ENCODE measurements at places on chromosomes 16 and 17.

GRCh38 chr17:21425736-21426135 lies 49.6 kb downstream of the KCNJ12 start:
- DNase-seq = no peak

DNA sequence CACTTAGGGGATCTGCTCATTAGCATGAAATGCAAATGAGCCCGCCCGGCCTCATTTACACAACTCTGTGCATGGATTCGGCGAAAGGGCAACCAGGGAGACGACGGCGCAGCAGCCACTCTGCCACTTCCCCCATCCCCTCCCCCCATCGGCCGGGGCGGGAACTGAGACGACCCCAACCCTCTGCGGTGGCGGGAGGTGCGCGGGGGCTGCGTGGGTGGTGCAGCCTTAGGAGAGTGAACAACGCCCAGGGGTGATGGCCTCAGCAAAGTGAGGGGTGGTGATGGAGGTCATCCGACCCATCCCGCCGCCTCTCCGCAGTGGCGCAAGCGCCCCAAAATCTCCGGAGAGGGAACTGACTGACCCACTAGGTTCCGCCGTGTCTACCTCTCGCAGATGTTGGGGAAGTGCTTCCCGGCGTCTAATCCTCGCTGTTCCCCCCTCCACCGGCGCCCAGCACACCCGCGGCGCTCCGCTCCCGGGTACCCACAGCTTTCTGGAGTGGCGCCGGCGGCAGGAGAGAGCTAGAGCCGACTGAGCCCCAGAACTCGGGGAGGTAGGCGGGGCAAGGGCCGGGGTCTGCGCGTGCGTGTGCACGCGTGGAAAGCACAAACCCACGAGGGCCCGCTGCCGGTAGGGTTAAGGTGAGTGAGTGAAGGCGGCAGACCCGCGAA lies 1.4 kb upstream of the CACNA1G start:
- no peak for DNase-seq

DNA sequence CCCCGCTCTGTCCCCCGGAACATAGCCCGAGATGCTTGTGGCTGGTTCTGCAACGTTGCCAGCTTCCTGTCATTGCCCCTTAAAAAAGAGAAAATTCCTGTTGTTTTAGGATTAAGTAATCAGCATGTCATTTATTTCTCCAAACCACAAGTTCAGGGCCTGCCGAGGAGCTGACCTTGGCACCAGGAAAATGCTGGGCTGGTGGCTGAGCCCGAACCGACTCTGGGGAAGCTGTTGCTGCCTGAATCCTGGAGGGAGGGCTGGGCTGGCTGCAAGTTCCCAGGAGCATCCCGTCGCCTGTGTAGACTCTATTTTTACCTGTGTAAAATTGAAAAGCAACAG lies 130.9 kb upstream of the FOXF1 start:
- DNase-seq = no peak

DNA sequence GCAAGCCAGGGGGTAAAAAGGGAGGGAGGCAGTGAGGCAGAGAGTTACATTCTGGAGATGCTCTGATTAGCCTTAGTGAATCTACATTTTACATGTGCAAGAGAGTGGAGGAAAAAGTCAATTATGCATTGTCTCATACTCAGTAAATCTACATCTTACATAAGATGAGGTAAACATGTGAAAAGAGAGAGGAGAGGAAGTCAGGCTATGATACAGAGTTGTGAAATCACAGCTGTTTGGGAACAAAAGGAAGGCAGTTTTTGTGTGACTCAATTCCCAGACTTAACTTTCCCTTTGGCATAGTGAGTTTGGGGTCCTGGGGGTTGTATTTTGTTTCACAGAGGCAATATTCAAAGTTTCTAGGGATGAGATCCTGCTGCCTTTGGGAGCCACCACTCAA lies 67.8 kb downstream of the GP2 start:
- DNase-seq = no peak

DNA sequence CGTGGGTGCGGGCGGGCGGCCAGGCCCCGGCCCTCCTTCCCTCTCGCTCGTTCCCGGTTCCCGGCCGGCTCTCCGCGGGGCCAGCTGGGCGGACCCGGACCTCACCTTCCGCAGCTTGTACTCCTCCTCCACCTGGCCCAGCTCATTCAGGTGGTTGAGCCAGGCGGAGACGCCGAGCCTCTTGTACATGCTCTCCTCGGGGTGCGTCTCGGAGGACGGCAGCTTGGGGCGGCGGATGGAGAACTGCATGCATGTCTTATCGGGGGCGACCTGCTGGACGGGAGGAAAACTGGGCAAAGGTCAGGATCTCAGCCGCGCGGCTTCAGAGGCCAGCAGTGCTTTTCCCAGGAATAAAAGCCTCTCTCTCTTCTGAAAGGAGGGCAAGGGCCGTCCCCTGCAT lies 85.4 kb downstream of the TBC1D16 start:
- DNase-seq = no peak

GRCh38 chr17:40134184-40134583 lies 6.2 kb upstream of the CASC3 start:
- DNase-seq = no peak

DNA sequence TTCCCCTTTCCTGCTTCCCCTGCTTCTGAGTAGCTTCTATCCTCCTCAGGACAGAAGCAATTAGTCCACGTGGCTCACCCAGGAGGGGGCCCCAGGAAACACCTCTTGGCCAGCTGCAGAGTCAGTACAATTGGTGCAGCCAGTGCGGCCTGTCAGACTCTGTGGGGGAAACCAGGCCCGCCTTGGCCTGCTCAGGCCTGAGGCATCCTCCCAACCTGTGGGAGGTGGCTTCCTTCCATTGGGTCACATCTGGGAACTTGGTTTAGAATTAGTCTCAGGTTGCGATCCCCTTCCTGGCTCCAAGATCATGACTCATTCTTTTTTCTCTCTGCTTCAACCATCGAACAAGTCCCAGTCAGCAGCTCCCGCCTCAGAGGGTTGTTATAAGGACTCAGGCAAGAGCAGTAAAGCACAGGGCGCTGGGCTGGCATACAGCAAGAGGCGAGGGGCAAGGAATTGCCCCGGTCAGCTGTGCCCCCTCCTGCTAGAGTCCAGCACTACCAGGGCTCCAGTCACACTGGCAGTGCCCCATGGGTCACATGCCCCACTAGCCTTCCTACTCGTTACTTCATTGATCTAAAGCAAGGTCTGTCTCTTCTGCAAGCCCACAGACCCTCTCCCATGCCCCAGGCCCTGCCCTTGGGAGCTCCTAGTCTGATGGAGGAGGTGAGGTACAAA lies 8.1 kb upstream of the EPX start:
- DNase-seq = peak; percentile 18

DNA sequence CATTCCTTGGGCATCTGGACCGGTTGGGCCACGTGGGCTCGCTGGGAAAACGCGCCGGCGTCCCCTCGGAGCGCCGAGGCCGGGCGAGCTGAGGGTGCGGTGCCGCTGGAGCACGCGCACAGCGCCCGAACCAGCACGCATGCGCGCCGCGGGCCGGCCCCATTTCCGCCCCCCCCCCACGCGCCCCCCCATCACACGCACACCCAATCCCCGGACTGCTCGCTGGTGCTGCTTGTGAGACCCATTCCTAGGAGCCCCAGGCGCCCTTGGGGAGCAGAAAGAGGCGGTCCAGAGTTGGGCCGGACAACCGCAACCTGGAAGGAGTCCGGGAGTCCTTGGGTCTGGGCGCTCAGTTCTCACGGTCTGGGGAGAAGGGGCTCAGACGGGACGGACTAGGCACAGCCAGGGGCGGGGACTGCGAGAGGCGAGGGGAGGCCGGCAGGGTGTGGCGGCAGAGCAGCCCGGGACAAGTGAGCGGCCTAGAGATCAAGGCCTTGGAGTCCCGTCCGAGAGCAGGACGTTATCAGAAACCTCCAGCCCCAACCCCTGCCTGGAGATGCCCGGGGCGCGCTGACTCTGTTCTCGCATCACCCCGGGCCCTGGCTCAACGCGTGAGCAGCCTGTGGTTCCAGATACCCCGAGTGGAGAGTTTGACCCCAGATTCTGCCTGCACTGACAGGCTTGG lies 6.0 kb upstream of the CBX8 start:
- no peak for DNase-seq

DNA sequence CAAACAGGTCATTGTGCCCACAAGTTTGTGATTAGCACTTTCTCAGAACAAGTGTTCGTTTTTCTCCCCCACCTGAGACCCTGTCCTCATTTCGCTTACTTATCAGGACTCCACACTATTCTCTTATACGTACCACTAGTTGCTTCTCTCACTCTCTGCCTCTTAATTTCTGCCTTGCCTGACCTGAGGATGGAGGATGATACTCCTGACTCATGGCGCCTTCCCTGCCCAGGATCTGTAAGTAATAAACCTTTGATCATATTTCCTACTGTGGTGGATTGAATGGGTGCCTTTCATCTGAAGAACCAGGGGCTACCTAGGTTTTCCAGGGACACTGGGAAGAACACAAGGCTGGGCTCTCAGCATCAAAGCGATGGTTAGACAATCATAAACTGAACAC lies 39.8 kb upstream of the BPTF start:
- DNase-seq = no peak

- peak; percentile 63 for DNase-seq
Observed at GRCh38 chr17:4232168-4232813, 31.5 kb downstream of the ANKFY1 start.

- DNase-seq = no peak
Observed at GRCh38 chr16:21570676-21571017, 28.7 kb upstream of the METTL9 start.

DNA sequence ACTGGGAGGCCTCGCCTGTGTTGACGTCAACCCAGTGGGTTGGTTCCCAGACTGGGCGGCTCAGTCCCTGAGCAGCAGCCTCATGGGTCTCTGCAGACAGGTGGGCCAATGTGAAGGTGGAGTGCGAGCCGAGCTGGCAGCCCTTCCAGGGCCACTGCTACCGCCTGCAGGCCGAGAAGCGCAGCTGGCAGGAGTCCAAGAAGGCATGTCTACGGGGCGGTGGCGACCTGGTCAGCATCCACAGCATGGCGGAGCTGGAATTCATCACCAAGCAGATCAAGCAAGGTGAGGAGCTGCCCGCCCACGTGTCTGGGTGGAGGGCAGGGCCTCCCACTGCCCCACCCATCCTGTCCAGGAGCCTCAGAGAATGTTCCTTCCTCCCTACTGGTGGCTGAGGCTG lies 44.1 kb downstream of the MRC2 start:
- no peak for DNase-seq

DNA sequence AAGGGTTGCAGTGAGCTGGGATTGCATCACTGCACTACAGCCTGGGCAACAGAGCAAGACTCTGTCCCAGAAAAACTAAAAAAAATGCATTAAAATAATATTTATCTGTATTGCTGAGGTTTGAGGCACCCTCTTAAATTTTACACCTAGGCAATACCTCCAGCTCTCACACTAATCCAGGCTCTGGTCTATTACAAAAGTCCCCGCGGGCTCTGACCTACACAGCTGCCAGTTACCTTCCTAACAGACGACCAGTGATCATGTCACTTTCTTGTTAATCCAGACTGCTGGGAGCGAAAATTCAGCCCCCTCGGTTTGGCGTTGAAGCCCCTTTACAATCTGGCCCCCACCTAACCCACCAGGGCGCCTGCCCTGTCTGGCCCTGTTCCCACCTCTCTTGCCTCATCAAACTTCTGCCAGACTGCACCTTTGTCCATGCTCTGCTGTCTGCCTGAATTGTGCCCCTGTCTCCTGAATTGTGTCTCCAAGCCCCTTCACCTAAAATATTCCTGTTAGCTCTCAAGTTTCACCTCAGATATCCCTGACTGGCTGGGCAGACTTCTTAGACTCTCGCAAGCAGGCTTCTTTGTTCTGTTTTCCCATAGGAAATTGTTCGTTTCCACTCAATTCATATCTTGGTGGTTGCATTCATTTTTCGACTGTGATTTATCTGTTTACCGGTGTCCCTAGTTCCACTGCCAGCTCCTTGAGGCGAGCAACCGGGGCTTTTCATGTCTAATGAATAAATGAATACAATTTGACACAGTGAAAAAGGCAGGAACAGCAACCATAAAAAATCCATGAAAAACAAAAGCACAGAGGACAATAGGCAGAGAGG lies 65.9 kb downstream of the PITPNC1 start:
- no peak for DNase-seq

DNA sequence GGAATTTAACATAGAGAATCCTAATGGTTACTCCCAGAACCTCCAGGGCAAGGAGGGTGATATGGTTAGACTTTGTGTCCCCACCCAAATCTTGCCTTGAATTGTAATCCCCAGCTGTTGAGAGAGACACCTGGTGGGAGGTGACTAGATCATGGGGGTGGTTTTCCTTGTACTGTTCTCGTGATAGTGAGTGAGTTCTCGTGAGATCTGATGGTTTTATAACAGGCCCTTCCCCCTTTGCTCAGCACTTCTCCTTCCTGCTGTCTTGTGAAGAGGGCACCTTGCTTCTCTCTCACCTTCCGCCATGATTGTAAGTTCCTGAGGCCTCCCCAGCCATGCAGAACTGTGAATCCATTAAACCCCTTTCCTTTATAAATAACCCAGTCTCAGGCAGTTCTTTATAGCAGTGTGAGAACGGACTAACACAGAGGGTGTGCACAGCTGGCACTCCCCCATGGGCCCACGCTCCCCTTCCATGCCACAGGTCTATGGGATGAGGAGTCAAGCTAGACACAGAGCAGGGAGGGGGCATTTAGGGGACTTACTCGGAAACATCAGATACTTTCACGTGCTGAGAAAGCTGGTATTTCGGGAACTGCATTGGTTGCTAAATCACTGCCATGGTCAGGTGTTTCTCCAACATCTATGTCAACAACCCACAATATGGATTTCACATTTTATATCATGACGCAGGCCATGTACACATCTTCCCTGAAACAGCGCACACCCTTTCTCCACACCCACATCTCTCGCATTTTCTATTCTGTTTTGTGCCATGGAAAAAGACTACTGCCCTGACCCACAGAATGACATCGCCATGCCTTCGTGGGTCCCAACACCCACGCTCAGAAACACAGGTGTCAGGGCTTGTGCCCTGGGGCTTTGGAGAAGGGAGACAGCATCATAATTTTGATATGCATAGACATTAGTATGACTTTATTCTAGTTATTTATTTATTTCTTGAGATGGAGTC lies 199.1 kb upstream of the GSE1 start:
- no peak for DNase-seq

DNA sequence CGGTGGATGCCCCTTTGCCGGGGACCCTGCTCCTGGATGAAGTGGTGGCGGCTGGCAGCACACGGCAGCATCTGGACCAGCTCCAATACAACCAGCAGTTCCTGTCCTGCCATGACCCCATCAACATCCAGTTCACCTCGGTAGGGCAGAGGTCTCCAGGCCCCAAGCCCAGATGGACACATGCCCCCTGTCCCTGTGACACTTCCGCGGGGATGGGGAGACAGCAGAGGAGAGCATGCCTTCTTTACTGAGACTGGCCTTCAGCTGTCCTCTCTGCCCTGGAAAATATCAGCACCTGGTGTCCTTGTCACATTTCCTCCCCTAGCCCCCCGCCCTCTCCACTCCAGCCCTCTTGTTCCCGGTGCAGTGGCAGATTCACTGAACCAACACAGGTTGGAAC lies 6.2 kb downstream of the CHAD start:
- DNase-seq = no peak

- DNase-seq = no peak
Observed at GRCh38 chr17:65759532-65759931, 198.1 kb upstream of the AXIN2 start.
